ENCODE measurements at places on chromosomes 4 and X.

GRCh38 chr4:56619160-56619559 lies 61.9 kb downstream of the HOPX start:
- DNase-seq = no peak

DNA sequence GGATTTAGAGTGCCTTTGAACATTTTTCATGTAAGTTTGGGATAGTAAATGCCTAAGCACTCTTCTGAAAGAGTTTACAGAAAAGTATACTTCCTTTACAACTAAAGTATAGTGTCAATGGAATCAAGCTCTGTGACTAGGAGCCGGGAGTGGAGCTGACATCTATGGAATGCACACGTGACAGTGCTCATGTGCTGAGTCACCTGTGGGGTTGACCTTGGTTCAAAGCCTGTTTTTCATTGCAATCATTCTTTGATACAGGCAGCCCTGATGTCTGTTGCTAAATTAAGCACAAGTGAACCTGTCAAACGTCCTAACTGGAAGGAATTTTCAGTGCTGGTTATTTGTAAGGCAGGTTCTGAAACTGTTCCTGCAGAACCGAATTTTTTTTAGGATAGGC lies 82.5 kb downstream of the GPAT3 start:
- DNase-seq = no peak

DNA sequence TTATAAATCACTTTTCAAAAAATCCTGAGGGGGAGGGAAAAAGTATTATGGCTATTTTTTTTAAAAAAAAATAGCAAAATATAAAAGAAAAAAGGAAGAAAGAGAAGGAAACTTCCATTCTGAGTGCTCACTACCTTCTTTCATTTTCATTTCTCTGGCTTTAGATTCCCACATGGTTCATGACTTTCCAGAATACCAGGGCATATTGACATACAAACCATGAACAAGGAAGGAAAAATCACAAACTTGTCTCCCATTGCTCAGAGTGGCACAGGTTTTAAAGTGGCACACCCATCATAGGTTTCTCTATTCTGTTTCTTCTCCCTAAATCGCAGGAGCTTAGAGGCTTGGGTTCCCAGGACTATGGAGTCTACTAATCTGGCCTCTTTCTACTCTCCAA lies 136.3 kb upstream of the CXXC4 start:
- DNase-seq = no peak

GRCh38 chrX:139795196-139795595 lies 87.2 kb upstream of the MCF2 start:
- DNase-seq = no peak

- DNase-seq = no peak
Observed at GRCh38 chr4:123706973-123707372, 310.4 kb downstream of the SPRY1 start.

- DNase-seq = no peak
Observed at GRCh38 chrX:142702749-142703148, 323.0 kb upstream of the SPANXN4 start.

DNA sequence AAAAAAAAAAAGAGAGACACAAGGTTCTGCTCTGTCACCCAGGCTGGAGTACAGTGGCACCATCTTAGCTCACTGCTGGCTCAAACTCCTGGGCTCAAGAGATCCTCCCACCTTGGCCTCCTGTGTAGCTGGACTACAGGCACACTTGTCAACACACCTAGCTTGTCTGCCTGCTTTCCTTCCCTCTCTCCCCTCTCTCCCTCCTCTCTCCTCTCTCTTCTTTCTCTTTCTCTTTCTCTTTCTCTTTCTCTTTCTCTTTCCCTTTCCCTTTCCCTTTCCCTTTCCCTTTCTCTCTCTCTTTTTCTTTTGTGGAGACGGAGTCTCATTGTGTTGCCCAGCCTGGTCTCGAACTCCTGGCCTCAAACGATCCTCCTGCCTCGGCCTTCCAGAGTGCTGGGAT lies 132.1 kb downstream of the DIPK2B start:
- no peak for DNase-seq

- DNase-seq = no peak
Observed at GRCh38 chrX:6729626-6730025, 194.7 kb upstream of the VCX3A start.

GRCh38 chr4:48596336-48596735 lies 106.3 kb downstream of the ZAR1 start:
- DNase-seq = no peak

- no peak for DNase-seq
Observed at GRCh38 chrX:101462892-101463291, 22.4 kb upstream of the ARMCX4 start.

DNA sequence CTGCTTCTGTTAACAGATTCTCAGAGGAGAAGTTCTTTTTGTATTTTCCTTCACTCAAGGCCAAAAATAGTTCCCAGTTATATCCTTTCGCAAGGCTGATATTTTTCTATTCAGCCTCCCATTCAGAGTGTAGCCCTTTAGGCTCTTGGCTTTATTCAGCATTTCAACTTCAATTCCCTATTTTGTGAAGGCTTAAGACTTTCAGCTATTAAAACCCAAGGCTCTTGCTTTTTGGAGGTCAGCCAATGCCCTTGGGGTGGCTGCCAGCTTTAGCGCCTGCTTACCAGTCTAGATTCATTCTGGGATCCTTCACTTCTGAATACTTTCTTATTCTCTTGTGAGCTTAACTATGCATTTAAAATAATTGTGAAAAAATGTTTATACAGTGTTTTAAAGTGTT lies 57.3 kb upstream of the ADGRA3 start:
- DNase-seq = no peak
